Stimulated activated CD4-positive, alpha-beta T cell treated with anti-CD3 and anti-CD28 coated beads, TNF-alpha, amount 100 ng/mL, for 1 hour (primary cell): ENCODE measurements at places on chromosomes 2 and 18.

- DNase-seq: no peak
These were observed 74.3 kb downstream of the XRCC5 start for GRCh38 chr2:216183462-216183861.

- no peak for DNase-seq
These were observed 132.1 kb upstream of the SETBP1 start for GRCh38 chr18:44548291-44549221.

DNA sequence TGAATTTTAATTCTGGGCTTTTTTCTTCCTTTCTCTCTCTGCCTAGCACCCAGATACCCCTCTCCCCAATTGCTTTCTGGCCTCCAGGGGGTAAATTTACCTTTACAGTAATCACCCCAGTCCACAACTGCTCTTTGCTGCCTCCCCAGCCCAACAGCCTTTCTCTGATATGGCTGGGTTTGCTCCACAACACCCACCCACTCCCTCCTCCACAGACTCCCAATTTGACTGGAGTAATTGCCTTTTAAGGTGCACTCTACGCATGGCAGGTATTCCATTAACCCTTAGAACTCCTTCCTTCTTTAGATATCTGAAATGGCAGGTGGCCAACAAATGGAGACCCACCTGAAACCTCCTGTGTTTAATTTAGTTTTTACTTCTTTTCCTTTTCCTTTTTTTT lies 3.6 kb downstream of the CELF4 start:
- DNase-seq: no peak

DNA sequence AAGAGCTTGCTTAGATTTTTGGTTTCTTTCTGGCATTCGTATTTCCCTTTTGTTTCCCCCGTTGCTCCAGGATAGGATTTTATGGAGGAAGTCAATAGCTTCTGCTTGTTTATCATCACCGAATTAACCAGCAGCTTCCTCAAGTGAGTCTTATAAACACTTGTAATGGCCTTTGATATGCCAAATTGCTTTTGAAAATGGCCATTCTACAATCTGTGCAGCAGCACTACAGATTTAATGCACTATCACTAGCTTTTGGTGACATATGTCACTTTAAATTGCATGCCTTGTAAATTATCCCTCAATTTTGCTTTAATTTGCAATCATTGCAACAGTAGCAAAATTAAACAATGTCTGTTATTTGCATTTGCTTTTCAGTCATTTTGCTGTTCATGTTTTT lies 774.7 kb downstream of the METTL4 start:
- DNase-seq: no peak

DNA sequence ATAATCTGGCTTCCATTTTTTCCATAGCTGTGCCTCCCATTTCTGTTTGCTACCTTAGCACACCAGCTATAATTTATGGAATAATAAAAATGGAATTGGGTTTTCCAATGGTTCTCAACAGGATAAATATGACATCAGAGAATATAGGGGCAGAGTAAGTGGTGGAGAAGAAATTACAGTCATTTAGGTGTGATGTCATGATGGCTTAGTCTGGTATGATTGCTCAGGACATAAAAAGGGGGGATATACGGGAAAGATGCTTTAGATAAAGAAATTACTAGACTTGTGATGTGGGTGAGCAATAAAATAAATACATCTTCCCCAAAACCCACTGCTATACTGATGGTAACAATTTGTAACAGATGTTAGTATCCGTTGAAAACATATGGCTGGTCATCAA lies 21.6 kb upstream of the KIF5C start:
- no peak for DNase-seq

DNA sequence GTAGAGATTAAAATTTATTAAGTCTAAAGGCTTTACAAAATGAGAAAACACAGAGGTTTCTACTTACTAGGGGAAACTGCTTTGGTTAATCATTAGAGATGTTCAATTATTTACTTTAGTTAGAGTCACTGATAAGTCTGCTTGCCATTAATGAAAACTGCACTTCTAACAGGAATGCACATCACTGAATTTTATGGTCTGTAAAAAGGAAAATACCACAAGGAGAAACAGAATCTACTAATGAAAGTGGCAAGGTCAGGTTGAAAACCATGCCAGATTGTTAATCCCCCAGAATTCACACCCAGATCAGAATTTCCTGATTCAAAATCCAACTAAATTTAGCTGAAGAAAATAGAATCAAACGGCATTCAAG lies 90.5 kb upstream of the GRB14 start:
- no peak for DNase-seq

GRCh38 chr2:203659331-203660049 lies 46.9 kb upstream of the CD28 start:
- DNase-seq: no peak

- DNase-seq: no peak
These were observed 170.3 kb upstream of the MGAT5 start for GRCh38 chr2:134083548-134083947.

- DNase-seq: no peak
These were observed 79.8 kb downstream of the CCDC150 start for GRCh38 chr2:196719110-196719872.

DNA sequence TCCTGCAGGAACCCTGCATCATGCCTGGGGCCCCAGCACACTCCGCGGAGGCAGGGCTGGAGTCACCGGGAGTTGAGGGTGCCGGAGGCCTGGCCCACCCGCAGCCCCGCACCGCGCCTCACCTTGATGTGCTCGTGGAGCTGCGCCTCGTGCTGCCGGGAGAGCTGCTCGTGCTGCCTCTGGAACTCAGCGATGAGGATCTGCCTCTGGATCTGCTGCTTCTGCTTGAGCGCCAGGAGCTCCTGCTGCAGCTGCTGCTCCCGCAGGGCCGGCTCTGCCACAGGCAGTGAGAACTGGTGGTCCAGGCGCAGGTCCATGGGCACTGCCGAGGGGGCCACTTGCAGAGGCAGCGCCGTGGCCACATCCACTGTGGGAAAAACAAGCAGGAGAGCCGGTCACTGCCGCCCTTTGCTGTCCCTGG lies 211.1 kb downstream of the HDAC4 start:
- no peak for DNase-seq

DNA sequence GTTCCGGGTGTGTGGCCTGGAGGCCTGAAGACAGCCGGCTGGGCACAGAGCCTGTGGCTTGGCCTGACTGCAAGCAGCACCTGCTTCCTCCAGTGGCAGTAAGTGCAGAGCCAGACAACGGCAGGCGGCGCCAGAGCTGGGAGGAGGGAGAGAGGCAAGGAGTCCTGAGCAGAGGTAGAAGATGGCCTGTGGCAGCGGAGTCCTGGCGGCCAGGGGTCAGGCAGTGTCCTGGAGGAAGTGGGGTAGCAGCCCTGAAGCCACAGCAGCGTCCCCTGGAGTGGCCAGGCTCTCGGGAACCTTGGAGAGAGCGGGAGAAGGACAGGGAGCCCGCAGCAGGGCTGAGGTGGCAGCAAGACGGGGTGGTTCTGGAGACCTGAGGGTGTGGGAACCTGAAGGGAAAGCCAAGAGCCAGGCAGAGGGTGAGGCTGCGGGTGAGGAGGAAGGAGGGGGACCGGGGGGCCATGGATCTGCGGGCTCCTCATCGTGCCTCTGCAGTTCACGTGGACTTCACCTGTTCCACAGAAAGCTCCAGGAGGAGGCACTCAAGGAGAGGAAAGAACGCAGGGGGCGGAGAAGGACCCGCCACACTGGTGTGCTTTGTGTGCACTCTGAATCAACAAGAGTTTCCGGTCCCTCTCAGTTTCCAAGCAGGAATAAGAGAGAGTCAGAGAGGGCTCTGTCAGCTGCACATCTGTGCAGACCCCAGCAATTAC lies 85.9 kb downstream of the USP40 start:
- no peak for DNase-seq

- no peak for DNase-seq
These were observed 51.9 kb downstream of the DYSF start for GRCh38 chr2:71505086-71505769.
